ENCODE measurements at places on chromosomes 3 and 15.
A peak's percentile ranks its signal among the peaks of the same experiment; 100 is the strongest.

DNA sequence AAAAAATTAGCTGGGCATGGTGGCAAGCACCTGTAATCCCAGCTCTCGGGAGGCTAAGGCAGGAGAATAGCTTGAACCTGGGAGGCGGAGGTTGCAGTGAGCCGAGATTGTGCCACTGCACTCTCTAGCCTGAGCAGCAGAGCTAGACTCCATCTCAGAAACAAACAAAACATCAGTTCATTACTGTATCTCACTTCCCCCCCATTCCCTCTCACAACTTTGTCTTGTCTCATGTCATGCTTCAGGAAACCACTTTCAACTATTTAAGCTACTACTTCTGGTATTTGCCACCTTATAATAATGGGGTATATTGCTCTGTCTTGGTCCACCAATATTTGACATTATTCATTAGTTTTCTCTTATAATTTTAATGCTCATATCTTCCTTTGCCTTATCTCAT, 26.2 kb downstream of the PIK3CA start:
- DNase-seq: no peak

DNA sequence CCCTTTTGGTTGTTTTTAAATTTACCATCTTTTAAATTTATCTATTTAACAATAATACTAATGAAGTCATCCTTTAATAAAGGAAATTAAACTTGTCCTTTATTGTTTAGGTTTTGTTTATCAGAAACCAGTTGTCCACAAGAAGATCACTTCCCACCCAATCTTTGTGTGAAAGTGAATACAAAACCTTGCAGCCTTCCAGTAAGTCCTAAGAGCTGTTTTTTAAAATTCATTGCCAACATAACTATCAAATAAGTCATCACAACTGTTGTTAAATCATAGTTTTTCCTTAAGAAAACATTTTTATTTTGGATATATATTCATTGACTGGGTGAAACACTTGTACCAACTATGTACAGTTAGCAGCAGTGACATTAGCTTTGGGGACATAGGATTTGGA, 59.4 kb downstream of the CALML4 start:
- no peak for DNase-seq

DNA sequence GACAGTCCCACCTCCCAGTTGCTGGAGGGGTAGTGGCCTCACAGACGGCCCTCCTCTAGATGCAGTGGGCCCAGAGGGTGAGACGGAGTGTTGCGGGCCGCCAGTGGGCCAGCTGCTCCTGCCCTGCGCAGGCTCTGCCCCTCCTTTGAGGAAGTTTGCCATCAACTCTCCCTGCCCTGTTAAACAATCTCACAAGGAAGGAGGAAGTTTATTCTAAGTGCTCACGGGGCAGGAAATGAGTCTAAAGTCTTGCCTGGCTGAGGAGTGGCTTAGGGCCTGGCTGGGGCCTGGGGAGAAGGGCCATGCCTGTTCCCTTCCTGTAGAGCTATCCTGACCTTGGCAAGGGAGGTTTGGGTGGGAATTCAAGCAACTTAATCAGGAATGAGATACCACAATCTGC, at the start of gene FAM3D:
Gene FAM3D, minus strand, starts transcription at position 92 of the 400 bp plus-strand sequence. CDS start 11,211 bp downstream, outside the sequence.
- DNase-seq: no peak

DNA sequence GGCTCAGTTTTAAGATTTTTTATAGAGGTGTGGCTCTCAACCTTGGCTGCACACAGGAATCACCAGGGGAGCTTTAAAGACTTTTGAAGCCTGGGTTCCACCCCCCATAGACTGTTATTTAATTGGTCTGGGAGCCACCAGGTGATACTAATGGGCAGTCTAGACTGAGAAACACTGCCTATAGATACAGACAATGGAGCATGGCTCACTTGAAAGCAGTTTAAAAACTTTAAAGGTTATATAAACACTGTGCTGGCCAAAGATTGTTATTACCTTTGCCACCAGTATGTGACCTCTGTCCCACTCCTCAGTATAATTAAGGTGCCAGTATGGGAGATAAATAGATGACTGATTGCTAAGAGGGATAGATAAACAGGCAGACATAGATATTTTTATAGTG, 3.8 kb downstream of the GOLIM4 start:
- no peak for DNase-seq

DNA sequence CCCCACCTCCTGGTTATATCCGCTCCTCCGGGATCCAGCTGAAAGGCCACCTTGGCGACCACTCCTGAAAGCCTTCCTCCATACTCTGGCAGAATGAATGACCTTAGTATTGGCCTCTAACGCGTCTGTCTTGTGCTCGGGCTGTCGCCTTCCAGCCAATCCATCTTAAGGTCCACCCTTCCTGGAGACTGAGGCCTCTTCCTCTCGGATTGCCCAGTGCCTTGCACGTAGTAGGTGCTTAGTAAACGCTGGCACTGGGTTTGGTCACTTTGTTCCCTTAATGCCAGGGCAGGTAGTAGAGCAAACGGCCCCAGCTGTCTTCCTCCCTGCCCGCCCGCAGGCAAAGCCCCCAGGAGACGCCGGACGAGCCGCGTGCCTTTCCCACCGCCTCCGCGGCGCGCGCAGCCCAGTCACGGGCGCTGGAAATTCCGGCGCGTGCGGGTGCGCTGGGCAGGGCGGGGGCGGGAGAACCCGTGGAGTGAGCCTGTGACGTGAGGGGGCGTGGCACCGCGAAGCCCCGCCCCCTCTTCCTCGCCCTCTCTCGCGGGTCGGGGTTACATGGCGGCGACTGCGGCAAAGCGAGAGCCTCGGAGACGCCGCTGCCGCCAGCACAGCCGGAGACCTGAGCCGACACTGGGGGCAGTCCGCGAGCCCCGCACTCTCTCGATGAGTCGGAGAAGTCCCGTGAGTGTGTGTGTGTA, at the start of gene MAPK6:
Gene MAPK6, plus strand, starts transcription at position 527 of the 701 bp plus-strand sequence. CDS start 27,242 bp downstream, outside the sequence.
- DNase-seq: peak; percentile 90

DNA sequence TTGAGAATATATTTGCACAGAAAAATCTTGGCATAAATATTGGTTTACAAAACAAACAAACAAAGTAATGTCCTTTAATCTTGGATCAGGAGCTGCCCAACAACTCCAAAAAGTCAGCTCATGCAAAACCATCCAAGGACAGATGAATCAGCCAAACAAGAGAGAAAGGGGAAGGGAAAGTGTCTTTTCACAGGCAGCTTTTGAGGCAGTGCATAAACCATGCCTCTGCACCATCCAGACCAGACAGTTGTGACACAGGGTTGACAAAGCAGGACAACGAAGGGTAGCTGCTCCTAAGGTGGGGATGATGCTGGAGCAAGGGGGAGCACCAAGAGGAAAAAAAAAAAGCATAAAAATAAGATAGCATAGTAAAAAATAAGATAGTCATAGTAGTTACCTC, 8.7 kb downstream of the CD86 start:
- no peak for DNase-seq

GRCh38 chr3:13200946-13201345, 127.7 kb upstream of the IQSEC1 start:
- DNase-seq: no peak

- peak; percentile 48 for DNase-seq
Observed at GRCh38 chr15:40470423-40471104, at the start of gene CHST14. Gene CHST14 (plus strand): TSS chr15:40470984. CDS start chr15:40471214, 230 bp downstream.

- peak; percentile 47 for DNase-seq
Observed at GRCh38 chr3:168096210-168096652, 507 bp upstream of the GOLIM4 start.

DNA sequence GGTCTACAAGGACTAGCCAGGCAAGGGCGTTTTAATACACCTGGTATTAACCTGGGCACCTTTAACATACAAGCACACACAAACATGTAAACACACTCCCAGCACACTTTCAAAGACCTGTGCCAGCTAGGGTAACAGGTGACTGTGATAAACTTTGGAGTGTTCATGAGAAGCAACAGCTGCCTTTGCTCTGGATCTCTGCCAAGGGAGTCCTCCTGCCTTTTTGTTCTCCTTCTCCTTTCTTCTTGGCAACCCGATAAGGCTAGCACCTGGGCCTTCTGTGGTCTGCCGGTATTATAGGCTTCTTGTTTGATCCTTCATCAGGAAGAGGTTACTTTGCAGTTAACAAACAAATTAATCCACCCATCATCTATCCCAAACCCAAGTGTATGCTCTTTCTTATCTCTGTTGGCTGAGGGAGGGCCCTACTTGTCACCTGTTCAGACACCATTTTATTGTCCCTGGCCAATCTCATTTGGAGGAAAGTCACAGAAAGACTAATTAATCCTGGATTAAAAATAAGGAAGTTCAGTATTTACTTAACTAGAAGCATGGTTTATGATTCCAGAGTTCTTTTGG, at the start of gene RETNLB:
Gene RETNLB, minus strand, starts transcription at position 7 of the 579 bp plus-strand sequence. CDS start 225 bp downstream, outside the sequence.
- no peak for DNase-seq

- DNase-seq: no peak
Observed at GRCh38 chr15:39642011-39642640, 61.2 kb downstream of the THBS1 start.

DNA sequence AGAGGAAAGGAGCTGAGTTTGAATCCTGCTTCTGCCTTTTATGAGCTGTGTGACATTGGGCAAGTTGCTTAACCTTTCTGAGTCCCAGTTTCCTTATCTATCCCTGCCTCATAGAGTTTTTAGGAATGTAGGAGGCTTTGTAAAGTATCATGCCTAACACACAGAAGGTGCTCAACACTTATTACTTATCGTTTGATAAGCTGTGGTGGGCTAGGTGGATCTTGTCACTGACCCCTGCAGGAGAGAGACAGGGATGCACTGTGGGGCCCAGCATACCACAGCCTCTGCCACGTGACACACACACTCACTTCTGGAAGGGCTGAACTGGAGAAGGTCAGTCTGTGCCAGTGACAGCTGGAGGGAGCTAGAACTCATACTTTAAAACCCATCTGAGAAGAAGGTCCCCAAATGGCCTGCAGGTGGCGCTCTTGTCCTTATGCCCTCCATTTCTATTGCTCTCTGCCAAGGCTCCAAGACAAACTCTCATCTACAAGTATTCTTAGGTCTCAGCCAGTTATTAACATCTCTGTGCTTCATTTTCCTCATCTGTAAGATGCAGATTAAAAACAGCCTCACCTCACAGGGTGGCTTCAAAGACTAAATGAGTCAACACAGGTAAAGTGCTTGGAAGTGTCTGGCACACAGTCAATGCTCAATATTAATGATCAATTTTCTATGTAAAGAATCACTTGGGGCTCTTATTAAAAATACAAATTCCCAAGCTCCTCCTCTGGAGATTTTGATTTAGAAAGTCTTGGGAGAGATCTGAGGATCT, 57.5 kb upstream of the HACD2 start:
- peak; percentile 53 for DNase-seq

GRCh38 chr3:184188080-184188479, 2.1 kb downstream of the ABCF3 start:
- no peak for DNase-seq

DNA sequence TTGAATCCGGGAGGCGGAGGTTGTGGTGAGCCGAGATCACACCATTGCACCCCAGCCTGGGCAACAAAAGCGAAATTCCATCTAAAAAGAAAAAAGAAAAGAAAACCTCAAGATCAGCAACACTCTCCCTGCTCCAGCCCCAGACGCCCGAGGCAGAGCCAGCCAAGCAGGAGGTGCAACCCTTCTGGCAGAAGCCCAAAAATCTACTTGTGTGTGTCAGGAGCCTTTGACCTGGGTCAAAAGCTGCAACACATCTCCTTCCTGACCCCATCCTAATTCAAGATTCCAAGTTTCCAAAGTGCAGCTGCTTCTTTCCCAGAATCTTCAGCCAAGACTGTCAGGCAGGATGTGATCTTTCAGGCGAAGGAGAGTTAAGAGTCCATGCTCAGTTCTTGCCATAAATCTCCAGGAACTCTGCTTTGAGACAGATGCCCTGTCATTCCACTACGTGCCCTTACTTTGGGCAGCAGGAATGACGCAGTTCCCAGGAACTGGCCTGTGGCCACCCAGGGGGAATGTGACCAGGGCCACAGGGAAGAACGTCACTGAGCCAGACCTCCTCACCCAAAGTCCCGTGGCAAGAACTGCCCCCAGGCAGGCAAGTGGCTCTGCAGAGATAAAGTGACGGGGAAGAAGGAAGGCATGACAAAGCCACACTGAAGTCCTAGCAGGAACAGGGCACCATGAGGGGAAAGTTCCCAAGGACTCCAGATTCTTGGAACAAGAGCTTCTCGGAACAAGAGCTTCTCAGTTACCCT, 39.4 kb downstream of the SH3BP5 start:
- DNase-seq: no peak

- peak; percentile 86 for DNase-seq
Observed at GRCh38 chr3:136195258-136196063, 674 bp downstream of the MSL2 start.

GRCh38 chr15:57358571-57358970, 17.7 kb upstream of the CGNL1 start:
- no peak for DNase-seq

DNA sequence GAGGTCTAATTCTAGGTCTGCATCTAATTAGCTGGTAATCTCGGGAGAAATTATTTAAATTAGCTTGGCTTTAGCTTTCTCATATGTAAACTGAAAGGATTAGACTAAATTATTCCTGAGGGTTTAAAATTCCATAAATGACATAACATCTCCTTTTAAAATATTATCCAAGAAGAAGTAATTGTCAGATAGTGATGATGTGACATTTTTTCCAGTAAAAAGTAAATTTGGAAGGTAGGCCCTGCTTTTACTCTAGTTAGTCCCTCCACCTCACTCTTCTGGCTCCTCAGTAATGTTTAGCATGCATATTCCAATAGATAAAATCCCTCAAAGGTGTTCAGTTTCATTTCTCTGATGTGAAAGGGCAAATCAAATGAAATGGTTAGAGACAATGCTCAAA, 215.7 kb downstream of the FHIT start:
- no peak for DNase-seq

DNA sequence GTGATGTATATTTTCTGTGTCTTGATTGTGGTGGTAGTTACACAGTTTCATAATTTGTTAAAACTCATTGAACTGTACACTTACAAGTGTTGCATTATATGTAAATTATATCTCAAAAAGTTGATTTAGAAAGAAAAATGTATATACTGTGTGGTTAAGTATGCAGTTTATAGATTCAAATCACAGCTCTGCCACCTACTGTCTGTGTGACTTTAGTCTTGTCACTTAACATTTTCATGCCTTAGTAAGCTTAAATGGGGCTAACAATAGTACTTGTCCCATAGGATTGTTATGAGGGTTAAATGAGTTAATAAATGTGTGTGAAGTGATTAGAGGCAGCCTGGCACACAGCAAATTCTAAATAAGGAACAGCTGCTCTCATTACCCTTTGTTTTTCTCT, 120.9 kb upstream of the P2RY1 start:
- no peak for DNase-seq

DNA sequence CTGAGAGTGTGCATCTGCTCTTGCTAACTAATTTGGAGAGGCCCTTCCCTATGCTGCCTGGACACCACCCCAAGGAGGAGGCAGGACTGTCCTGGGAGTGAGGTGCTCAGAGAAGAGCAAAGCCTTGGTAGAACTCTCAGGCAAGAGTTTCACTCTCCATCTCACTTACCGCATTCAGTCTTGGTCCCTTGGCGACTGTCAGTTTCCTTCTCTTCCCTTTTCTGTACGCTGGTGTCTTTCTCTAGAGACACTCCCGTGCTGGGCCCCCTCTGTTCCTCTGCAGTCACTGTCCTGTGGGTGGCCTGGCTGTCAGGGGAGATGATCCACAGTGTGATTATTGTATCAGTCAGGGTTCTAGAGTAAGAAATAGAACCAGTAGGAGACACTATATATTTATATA, 44.0 kb downstream of the IDH2 start:
- DNase-seq: no peak

GRCh38 chr15:62644216-62644888, 398.2 kb upstream of the TPM1 start:
- no peak for DNase-seq

- no peak for DNase-seq
Observed at GRCh38 chr15:36106640-36107335, 472.6 kb upstream of the CDIN1 start.
